ENCODE measurements at places on chromosomes 6 and 20. TPM values are rescaled to one million over a fixed set of nuclear protein-coding genes. Genes with fewer than 3 reads are reported as not detected.

The CTAGE9 gene
- total RNA-seq, result not detected

The EBF4 gene
- total RNA-seq, result 2.1 TPM

The DNMT3B gene
- 4.0 TPM for total RNA-seq

The ACTL10 gene
- not detected for total RNA-seq

The ERMARD gene
- total RNA-seq, result 6.4 TPM

The LAMA2 gene
- total RNA-seq, result 0.48 TPM

The TCP11 gene
- total RNA-seq, result not detected

The ZC3H12D gene
- total RNA-seq, result 0.21 TPM

The CD83 gene
- 2.4 TPM for total RNA-seq

The CCN6 gene
- total RNA-seq, result not detected

The ATAT1 gene
- 6.2 TPM for total RNA-seq

The SDC4 gene
- 107 TPM for total RNA-seq

The MEI4 gene
- total RNA-seq, result not detected

The ARFGEF3 gene
- 0.63 TPM for total RNA-seq

The TFAP2C gene
- total RNA-seq, result 14.6 TPM

The FYN gene
- 3.9 TPM for total RNA-seq

The PTCRA gene
- not detected for total RNA-seq

The SLC24A3 gene
- 0.02 TPM for total RNA-seq

The DNAAF9 gene
- total RNA-seq, result 6.4 TPM

The PSORS1C1 gene
- 6.2 TPM for total RNA-seq

The RGL2 gene
- 12.5 TPM for total RNA-seq

The GNMT gene
- 0.08 TPM for total RNA-seq

The RSPO3 gene
- 81.4 TPM for total RNA-seq

The MAP3K7 gene
- total RNA-seq, result 11.3 TPM

The FNDC1 gene
- 0.08 TPM for total RNA-seq

The ADAM33 gene
- total RNA-seq, result 0.14 TPM

The MICB gene
- total RNA-seq, result 5.3 TPM

The MYL9 gene
- 26.4 TPM for total RNA-seq

The VSX1 gene
- 1.3 TPM for total RNA-seq

The TCF15 gene
- not detected for total RNA-seq

The ISM1 gene
- total RNA-seq, result 0.18 TPM
